Hematopoietic multipotent progenitor cell treated with erythropoietin and hydrocortisone succinate and interleukin-3 and kit ligand, for 15 days (in vitro differentiated cells): ENCODE measurements at places on chromosomes 6 and 20.
A peak's percentile ranks its signal among the peaks of the same experiment; 100 is the strongest.

DNA sequence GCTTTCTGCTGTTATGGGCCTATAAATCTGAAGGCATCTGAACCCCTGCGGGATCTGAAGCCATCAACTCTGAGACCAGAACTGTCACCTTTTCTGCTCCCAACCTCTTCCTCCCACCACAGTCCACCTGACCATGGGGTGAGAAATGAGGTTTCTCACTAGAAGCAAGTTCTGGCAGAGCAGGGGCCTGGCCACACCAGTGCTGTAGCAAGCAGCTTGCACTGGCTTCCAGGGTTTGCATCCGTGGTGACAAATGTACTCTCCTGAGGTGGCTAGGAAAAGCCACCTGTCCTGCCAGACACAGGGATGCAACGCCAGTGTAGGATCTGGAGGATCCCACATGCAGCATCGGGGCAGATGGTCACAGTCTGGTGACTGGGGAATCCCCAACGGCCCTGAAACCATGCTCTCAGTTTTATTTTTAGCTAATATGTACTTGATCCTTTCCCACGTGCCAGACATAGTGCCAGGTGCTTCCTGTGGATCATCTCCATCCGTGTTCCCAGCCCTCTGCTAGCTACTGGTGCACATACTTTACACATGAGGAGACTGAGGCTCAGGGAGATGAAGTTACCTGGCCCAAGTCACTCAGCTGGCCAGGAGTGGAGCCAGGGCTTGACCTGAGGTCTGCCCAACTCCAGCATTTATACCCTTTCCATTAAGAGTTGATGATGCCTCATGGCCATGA is 122.1 kb upstream of the SPACA1 start:
- no peak for DNase-seq

- DNase-seq = no peak
These were observed 90.7 kb upstream of the SASH1 start for GRCh38 chr6:148251891-148252290.

GRCh38 chr6:124870611-124871459 is 91.4 kb upstream of the RNF217 start:
- DNase-seq = no peak

GRCh38 chr6:37487591-37488380 is 11.9 kb downstream of the CCDC167 start:
- no peak for DNase-seq

GRCh38 chr6:132405143-132405915 is 4.1 kb upstream of the MOXD1 start:
- no peak for DNase-seq

- peak; percentile 26 for DNase-seq
These were observed 1.9 kb upstream of the FUCA2 start for GRCh38 chr6:143513410-143513809.

- no peak for DNase-seq
These were observed 12.2 kb upstream of the C6orf58 start for GRCh38 chr6:127564761-127565160.

DNA sequence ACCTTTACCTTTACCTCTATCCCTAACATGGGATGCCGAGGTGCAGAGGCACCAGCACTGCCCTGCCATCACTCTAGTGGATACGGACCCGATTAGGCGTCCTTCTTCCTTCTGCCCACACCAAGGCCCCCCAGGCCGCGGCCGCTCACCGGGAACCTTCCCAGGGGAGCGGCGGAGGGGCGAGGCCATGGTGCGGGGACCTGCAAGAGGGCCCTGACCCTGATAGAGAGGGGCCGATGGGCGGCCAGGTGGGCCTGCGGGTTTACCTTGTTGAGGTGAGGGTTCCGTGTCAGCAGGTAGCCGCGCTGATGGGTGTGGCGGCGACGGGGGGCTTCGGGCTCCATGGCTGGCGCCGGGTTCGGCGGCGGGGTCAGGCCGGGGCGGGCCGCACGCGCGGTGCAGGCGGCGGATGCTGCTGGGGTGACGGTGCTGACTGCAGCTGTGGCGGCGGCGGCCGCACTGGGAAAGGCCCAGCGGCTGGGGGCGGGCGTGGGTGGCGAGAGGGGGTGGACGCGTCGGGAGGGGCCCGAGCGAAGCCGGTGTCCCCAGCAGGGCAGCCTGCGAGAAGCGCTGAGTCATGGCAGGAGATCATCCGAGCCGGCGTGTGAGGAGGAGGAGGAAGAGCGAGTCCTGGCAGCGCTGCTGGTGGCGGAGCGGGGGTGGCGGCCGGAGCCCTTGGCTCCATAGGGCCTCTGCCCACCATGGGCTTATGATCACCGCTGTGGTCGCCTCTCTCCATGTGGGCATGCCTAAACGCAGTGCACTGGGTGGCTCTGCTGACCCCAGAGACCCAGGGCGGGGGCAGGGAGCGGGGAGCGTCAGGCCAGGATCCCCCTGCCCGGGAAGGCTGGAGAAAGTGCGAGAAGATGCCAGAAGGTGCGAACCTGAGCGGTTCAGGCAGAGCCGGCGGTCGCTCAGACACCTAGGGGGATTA is at the start of gene ME1:
Gene ME1 (minus strand): TSS at position 441 of the 934 bp plus-strand sequence. CDS start 97 bp downstream, at position 344.
- peak; percentile 23 for DNase-seq

DNA sequence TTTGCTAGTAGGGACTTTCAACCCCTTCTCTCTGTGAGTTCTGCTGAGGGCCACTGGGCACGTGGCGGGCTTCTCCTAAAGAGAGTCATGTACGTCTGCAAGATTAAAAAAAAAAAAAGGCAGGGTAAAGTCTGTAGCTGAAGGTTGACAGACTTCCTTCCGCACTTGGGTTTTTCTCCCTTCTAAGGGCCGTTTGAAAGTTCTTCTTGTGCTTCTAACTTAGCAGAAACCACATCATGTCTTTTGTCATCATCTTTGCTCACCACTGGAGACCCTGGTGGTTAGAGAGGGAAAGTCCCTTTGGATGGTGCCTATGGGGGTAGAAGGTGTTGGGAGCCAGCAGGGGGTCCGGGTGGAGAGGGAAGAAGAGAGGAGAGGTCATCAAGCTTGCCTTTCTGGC is 31.4 kb downstream of the PRDM1 start:
- DNase-seq = no peak

DNA sequence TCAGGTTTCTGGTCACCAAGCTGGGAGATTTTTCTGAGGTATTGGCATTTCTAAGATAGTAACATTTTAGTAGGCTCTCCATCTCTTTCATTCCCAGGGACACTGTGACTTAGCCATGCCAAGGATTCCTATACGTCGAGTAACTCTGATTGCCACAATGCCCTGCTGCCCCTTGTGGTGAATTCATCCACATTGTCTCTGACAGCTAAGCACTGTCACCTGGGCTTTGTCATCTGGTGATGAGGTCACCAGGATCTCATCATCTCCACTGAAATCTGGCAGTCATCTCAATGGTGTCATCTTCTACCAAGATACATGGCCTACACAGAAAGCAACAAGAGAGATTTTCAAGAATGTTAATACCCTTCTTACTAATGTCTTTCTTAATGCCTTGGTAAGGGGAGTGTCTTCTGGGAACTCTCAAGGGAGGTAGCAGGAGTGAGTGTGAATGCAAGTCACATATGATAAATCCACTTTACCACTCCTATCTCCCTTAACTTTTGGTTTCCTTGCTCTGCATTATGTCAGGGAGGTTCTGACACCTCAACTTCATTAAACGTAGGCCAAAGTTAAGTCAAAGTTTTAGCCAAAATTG is 246.7 kb downstream of the CD109 start:
- DNase-seq = no peak

GRCh38 chr6:28944412-28944865 is 20.7 kb upstream of the TRIM27 start:
- peak; percentile 84 for DNase-seq

GRCh38 chr20:13425381-13426135 is 204.5 kb downstream of the ISM1 start:
- no peak for DNase-seq

GRCh38 chr6:40688214-40688761 is 101.1 kb upstream of the LRFN2 start:
- peak; percentile 40 for DNase-seq
